K562 (cell line): ENCODE measurements at places on chromosomes 11 and 22. TPM values are rescaled to one million over a fixed set of nuclear protein-coding genes. Genes with fewer than 3 reads are reported as not detected.

GRCh38 chr11:26297189-26297975 lies 34.5 kb upstream of the ANO3 start:
- H3K4me3 ChIP-seq, result no peak overlapping the region
- H3K27me3 ChIP-seq, result no peaks in the 10 kb centered on the region
- no peaks in the 10 kb centered on the region for H3K36me3 ChIP-seq
- H3K27ac ChIP-seq, result no peak overlapping the region

GRCh38 chr11:132312161-132312560 lies 941.7 kb downstream of the NTM start:
- no peaks in the 10 kb centered on the region for H3K36me3 ChIP-seq
- H3K4me3 ChIP-seq, result no peak overlapping the region
- DNase-seq, result no peak
- no peak overlapping the region for H3K27ac ChIP-seq

TPBGL gene
- 0.11 and 0.22 TPM in 2 replicates for total RNA-seq

KCNJ11 gene
- total RNA-seq, result 3.3 and 3.7 TPM in 2 replicates

- H3K27me3 ChIP-seq, result no peaks in the 10 kb centered on the region
- H3K4me3 ChIP-seq, result no peak overlapping the region
- H3K4me1 ChIP-seq, result 0 out of 3 replicates have a peak, but pooled peaks cover 2% of the 10 kb centered on the region
- H3K36me3 ChIP-seq, result peaks cover 26% of the 10 kb centered on the region; the same call in 2 of the 3 replicates
These were observed 15.0 kb downstream of the TSKU start for GRCh38 chr11:76798202-76798581.

DNA sequence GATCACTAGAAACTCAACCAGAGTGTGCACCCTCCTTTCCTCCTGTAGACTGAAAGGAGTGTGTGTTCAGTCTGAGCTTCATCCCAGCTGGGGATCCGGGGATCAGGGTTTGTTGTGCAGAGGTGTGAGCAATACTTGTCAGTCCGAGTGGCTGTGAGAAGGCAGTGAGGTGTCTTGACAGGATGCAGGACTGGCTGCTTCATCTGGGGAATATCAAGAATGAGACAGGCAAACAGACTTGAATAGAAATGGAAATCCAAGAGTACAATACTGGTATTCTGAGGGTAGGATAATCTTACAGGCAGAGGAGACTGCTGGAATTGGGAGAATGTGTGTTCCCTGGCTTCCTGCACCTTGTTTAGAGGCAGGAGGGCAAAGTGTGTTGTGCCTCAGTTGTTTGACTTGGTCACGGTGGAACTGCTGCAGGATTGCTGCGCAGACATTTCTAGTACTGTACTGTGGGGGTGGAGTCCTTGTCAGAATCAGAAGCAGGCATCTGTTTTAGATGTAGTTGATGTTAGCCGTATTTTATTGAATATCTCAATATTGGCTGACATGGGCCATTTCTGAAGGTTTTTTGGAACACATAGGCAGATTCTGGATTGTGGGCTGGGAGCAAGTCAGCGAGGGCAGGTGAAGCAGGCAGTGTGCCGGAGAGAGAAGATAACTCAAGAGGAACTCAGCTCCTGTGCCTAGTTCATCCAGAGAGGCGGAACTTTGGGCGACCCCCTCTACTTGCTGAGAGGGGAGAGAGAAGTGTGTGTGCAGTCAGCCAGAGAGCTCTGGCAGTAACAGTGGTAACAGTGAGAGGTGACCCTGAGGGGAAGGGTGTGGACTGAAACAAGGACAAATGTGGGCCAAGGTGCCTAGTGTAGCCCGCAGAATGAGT lies 27.1 kb upstream of the GRK2 start:
- peak overlapping the region; percentile 85 for H3K4me3 ChIP-seq
- peaks cover 22% of the 10 kb centered on the region for H3K4me1 ChIP-seq

DNA sequence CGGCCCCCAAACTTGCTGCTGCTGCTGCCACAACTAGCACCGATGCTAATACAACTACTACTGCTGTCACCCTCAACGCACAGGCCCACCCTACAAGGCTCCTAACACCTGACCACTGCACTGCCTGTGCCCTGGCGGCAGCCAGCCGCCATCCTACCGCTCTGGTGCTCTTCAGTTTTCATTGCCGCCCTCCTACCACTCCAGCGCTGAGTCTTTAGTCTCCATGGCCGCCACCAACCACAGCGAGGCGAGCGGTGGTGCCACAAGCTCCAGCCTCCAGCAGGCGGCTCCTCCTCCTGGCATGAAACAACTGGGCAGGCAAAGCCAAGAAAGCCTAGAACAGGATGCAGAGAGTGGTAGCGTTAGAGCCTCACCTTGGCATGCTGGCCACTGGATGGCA lies 5.0 kb upstream of the RFPL3 start:
- no peak overlapping the region for H3K4me3 ChIP-seq
- no peak overlapping the region for H3K27ac ChIP-seq
- H3K27me3 ChIP-seq, result no peaks in the 10 kb centered on the region; the same call in 2 of the 3 replicates
- DNase-seq, result no peak
- no peaks in the 10 kb centered on the region for H3K36me3 ChIP-seq
- H3K4me1 ChIP-seq, result no peaks in the 10 kb centered on the region

GRCh38 chr11:8060146-8060719 lies 20.8 kb upstream of the TUB start:
- peaks cover 46% of the 10 kb centered on the region for H3K27me3 ChIP-seq
- H3K4me1 ChIP-seq, result no peaks in the 10 kb centered on the region
- no peaks in the 10 kb centered on the region for H3K36me3 ChIP-seq
- no peak overlapping the region for H3K27ac ChIP-seq
- H3K4me3 ChIP-seq, result no peak overlapping the region

DNA sequence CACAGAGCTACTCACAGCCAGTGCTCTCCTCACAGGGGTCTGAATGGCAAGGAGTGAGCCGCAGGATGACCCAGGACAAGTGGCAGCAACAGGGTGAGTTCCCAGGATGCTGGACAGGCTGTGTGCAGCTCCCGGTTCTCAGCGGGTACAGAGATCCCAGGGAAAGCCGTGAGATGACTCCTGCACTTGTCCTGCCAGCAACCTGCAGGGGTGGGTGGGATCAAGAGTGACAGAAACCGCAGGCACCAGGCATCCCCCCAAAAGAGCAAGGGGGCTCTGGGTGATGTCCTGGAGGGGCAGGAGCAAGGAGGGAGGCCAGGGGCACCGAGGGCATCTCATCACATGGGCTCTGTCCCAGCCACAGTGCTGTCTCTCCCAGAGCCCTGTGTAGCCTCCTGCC lies 15.9 kb upstream of the PRODH start:
- H3K27ac ChIP-seq, result no peak overlapping the region
- H3K4me1 ChIP-seq, result peaks cover 3% of the 10 kb centered on the region; the same call in 1 of the 2 replicates
- H3K36me3 ChIP-seq, result no peaks in the 10 kb centered on the region
- DNase-seq, result no peak
- H3K27me3 ChIP-seq, result peaks cover 23% of the 10 kb centered on the region; the same call in 2 of the 3 replicates

DNA sequence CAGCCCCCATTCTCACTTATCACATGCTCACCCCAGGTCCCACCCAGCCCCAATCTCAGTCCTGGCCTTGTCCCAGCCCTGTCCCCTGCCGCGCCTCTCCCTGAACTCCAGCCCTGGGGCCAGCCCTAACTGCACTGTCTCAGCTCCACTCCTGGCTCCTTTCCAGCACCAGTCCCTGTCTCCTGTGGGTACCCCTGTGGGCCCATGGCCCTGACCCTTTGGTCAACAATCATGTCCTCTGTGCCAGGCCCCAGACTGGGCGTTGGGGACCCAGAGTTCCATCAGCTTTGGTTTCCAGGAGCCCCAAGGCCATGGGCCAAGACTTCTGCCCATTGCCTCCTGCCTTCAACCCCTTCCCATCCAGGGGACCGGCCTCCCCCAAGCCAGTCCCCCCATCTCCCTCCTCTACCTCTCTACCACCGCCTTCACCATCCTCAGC lies 757 bp downstream of the SPI1 start:
- H3K27me3 ChIP-seq, result no peaks in the 10 kb centered on the region
- DNase-seq, result no peak
- peak overlapping the region; percentile 86 for H3K27ac ChIP-seq
- H3K36me3 ChIP-seq, result peaks cover 8% of the 10 kb centered on the region; the same call in 1 of the 3 replicates
- H3K4me3 ChIP-seq, result peak overlapping the region; percentile 47

DNA sequence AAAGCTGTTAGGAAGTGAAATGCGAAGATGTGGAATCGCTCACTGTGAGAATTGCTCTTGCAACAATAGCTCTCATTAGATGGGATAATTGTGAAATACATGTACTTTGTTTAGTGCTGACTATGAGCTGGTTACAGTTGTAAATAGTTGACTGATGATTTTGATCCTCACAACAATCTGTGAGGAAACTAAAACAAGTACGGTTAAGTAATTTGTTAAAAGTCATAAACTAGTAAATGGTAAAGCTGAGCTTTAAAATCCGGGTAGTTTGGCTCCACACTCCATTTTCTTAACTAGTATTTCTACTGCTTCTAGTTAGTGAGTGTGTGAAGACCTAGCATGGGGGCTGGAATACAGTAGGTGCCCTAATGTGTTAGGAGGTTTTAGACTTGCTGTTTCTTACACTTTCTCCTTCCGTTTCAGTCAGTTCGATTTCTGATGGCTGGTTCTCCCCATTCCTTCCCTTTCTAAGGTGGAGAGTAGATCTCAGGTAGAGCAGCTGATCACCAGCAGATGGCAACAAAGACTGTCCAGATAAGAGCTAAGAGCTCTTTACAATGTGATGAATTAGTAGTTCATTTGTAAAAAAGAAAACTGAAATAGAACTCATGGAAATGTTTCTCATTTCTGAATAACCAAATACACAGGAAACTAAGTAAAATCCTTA lies 16.3 kb upstream of the CYP2R1 start:
- peaks cover 12% of the 10 kb centered on the region for H3K4me1 ChIP-seq
- no peak overlapping the region for H3K4me3 ChIP-seq
- peak; percentile 59 for DNase-seq
- no peak overlapping the region for H3K27ac ChIP-seq

DNA sequence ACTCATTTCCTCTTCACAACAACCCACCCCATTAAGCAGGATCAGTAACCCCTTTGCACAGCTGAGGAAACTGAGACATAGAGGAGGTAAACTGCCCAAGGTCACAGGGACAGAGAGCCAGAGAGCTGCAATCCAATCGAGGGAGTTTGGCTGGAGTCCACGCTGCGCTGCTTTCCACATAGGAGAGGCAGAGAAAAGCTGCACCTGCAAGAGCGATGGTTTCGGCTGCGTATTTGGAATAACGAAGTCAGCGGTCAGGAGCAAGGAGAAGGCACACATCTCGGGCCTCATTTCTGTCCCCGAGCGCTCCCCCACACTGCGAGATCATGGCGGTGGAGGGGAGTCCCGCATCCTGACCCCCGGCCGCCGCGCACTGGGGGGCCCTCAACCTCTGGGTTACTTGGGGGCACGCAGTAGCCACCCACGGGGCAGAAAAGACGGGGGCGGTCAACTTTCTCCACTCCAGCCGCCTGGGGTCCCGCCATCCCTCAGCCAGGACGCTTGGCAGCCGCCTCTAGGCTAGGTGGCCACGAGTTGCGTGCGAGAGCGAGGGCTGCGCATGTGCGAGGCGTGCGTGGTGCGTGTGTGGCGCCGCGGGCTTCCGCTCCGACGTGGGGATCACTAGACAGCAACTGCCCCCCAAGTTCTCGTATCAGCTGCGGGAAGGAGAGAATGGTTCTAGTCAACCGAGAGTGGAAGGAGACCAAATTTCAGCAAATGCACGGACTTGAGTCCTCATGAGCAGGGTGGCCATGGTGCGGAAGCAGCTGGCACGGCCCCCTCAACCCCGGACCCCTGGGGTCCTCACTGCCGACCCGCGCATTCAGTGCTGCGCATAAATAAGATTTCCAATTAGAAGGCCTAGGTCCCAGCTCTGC lies 42.3 kb upstream of the CLDN5 start:
- peak; percentile 34 for DNase-seq
- H3K27ac ChIP-seq, result no peak overlapping the region
- no peaks in the 10 kb centered on the region; the same call in 2 of the 3 replicates for H3K4me1 ChIP-seq
- H3K27me3 ChIP-seq, result peaks cover 69% of the 10 kb centered on the region
- H3K4me3 ChIP-seq, result no peak overlapping the region
- H3K36me3 ChIP-seq, result no peaks in the 10 kb centered on the region

OR8G1 gene
- 0.44 and 0.54 TPM in 2 replicates for total RNA-seq

HIPK3 gene
- 16.7 and 19.6 TPM in 2 replicates for total RNA-seq

DNA sequence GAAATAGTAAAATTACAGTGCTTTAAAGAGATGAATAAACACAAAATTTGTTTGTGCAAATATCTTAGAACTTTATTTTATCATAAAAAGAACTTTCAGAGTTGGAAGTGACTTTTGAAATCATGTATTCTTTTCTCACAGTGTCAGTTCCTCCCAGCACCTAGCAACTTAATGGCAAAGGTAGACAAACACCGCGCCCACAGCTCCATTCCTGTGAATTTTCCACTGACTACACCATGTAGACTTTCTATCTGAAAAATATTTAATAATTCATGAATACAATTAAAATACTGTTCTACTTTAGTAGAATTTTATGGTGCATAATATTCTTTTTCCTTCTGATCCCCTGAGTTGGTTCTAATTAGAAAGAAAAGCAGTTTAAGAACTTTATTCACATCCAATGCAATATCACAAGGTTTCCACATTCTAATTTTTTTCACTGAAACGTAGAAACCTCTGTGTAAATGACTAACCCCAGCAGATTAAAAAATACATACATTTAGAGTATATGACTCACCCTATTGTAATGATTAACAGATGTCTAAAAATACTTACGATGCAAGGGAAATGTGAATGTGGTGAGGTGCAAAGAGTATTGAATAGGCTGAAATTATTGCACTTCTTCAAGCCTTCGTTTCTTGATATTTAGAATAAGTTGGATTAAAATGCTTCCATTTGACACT lies 218.2 kb upstream of the CCDC179 start:
- H3K4me3 ChIP-seq, result no peak overlapping the region
- no peak overlapping the region for H3K27ac ChIP-seq
- H3K27me3 ChIP-seq, result no peaks in the 10 kb centered on the region
- no peak for DNase-seq
- H3K4me1 ChIP-seq, result no peaks in the 10 kb centered on the region

KREMEN1 gene
- total RNA-seq, result 8.8 and 11.5 TPM in 2 replicates

PRG3 gene
- not detected in 2 replicates for total RNA-seq

DNA sequence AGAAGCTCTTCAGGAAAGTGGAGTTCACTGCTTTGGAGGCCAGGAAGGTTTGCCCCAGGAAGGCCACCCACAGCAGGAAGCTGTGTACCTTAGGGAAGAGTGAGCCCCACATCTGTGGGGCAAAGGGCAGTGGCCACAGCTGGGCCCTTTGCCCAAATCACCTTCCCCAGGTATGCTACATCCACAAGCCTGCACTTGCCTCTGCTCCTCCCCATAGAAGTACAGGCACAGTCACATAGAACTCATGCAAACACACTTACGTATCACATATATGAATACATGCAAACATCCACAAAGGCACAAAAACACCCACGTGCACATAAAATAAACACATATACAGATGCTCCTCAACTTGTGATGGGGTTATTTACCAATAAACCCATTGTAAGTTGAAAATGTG lies 2.1 kb downstream of the TRIM29 start:
- H3K27me3 ChIP-seq, result peaks cover 21% of the 10 kb centered on the region
- H3K27ac ChIP-seq, result no peak overlapping the region
- no peaks in the 10 kb centered on the region for H3K36me3 ChIP-seq
- no peaks in the 10 kb centered on the region for H3K4me1 ChIP-seq
- H3K4me3 ChIP-seq, result no peak overlapping the region

- H3K4me3 ChIP-seq, result no peak overlapping the region
- peak; percentile 6 for DNase-seq
- H3K27me3 ChIP-seq, result no peaks in the 10 kb centered on the region
- H3K27ac ChIP-seq, result no peak overlapping the region
These were observed 143.9 kb downstream of the INSC start for GRCh38 chr11:15258433-15259165.

BTBD18 gene
- not detected in 2 replicates for total RNA-seq

- no peaks in the 10 kb centered on the region for H3K36me3 ChIP-seq
- no peak overlapping the region for H3K4me3 ChIP-seq
- H3K27ac ChIP-seq, result no peak overlapping the region
- no peak for DNase-seq
These were observed 2.2 kb upstream of the OR52H1 start for GRCh38 chr11:5550440-5551095.

GRCh38 chr11:99327066-99327465 lies 306.3 kb downstream of the CNTN5 start:
- H3K4me1 ChIP-seq, result no peaks in the 10 kb centered on the region
- H3K4me3 ChIP-seq, result no peak overlapping the region
- DNase-seq, result no peak

MPZL3 gene
- 1.8 and 2.1 TPM in 2 replicates for total RNA-seq
